ENCODE measurements at places on chromosomes 6 and 20.

GRCh38 chr6:55011034-55011433 is 163.3 kb upstream of the HCRTR2 start:
- DNase-seq = no peak

- no peak for DNase-seq
These were observed 128.3 kb upstream of the MAP3K7 start for GRCh38 chr6:90715093-90715655.

DNA sequence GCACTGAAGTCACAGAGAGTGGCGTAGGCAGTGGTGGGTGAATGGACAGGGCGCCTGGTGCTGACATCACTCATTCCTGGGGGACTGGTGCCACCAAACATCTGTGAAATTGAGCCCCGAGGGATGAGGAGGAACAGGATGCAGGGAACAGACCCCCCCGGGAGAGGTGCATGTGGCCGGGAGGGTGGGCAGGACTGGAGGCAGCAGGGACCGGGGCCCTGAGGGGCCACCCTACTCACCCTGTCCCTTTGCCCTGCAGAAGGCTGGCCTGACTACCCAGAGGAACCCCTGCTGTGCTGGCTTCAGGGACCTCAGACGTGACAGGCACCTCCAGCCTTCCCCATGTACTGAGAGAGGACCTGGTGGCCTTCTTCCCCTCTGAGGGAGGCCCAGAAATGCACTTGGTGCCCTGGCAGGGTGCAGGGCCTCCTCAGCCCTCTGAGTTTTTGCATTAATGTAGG is 25.1 kb downstream of the SYNDIG1 start:
- no peak for DNase-seq

- DNase-seq = no peak
These were observed 404.2 kb downstream of the QKI start for GRCh38 chr6:163818719-163819118.

DNA sequence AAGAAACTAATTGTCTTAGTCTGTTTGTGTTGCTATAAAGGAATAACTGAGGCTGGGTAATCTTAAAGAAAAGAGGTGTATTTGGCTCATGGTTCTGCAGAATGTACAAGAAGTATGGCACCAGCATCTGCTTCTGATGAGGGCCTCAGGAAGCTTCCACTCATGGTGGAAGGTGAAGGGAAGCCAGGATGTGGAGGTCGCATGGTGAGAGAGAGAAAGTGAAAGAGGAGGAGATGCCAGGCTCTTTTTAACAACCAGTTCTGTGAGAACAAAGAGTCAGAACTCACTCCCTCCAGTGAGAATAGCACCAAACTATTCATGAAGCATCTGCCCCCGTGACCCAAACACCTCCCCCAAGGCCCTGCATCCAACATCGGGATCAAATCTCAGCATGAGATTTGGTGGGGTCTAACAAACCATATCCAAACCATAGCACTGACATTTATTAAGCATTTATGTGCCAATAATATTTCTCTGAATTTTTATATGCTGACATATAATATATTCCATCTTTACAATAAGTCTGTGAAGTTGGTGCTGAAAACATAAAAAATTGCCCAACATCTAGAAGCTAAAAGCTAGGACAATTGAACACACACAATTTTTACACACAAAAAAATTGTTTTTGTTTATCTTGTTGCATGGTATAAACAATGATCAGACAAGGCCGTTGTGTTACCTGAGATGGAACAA is 29.2 kb upstream of the BTN3A2 start:
- DNase-seq = no peak

- DNase-seq = no peak
These were observed 3.2 kb downstream of the CUTA start for GRCh38 chr6:33414592-33415271.

Data from stimulated activated CD8-positive, alpha-beta memory T cell treated with anti-CD3 and anti-CD28 coated beads, Interleukin-4, amount 100 ng/mL, for 1 hour (primary cell).